Activated naive CD4-positive, alpha-beta T cell treated with anti-CD3 and anti-CD28 coated beads for 36 hours (primary cell): ENCODE measurements at places on chromosomes 16 and 17. TPM values are rescaled to one million over a fixed set of nuclear protein-coding genes. Genes with fewer than 3 reads are reported as not detected.

GRCh38 chr16:968620-969019 lies 2.2 kb downstream of the LMF1 start:
- DNase-seq = no peak

The MPHOSPH6 gene
- 34.8 TPM for total RNA-seq

GRCh38 chr17:65455972-65456343 lies 105.5 kb downstream of the AXIN2 start:
- peak; percentile 50 for DNase-seq

DNA sequence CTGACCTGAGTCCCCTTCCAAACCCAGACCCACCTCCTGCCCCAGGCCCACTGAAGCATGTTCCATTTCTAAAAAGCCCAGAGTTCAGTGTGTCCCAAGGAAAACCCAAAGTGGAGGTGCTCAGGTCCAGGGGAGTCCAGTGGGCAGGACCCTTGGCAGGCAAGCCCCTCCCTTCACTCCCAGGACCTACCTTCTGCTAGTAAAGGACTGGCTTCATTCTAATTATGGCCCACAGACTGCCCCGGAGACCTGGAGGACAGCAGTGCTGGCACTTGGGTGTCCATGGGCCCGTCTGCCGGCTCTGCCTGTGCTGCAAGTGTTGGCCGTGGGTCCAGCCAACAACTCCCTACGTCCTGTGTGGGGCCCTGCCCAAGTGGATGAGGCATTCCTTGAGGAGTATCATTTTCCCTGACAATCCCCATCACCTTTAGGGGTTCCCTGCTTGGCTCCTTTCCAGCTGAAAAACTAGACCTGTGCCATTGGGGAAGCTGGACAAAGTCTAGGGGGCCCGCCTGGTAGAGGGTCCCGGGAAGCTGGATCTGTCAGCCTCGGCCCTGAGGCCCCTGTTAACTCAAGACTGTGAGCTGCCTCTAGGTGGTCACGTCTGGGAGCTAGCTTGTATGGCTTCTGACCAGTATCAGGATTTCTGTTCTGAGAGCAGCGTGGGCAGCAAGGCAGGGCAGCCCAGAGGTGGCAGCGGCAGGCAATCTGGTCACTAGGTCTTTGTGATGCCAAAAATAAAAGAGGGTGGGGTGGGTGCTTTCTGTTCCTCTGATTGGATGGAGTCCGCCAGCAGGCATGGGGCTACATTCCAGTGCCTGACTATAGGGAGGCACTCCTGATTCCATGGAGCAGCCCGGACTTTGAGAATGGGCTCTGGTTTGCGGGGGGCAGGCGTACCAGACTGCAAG lies 8.2 kb downstream of the CBX2 start:
- no peak for DNase-seq

The OTOP3 gene
- total RNA-seq = not detected

- DNase-seq = no peak
These were observed at the start of gene ADAP2 for GRCh38 chr17:30921544-30922196. ADAP2 (plus strand) TSS chr17:30921945; CDS start chr17:30922015, 70 bp downstream.

GRCh38 chr16:361872-362701 lies 8.3 kb downstream of the MRPL28 start:
- DNase-seq = peak; percentile 85

The GUCY2D gene
- total RNA-seq = not detected

DNA sequence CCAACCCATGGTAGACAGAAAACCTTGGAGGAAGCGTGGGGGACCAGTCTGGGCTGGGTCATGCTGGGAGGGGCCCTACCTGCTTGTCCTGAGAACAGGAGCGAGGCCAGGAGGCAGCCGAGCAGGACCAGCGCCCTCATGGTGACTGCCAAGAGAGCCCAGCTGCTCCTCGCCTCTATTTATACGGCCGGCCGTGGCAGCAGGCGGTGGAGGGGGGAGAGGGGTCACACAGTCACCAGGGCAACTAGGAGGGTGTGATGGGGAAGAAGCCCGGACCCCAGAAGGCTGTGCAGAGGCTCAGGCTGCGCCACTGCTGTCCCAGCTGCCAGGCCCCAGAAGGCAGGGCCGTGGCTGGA lies at the start of gene SRL:
TSS of gene SRL (minus strand) at position 153 of the 356 bp plus-strand sequence. CDS start at position 140, 13 bp downstream.
- no peak for DNase-seq

The NSRP1 gene
- total RNA-seq = 21.4 TPM

- DNase-seq = no peak
These were observed 29.1 kb upstream of the MED13 start for GRCh38 chr17:62094175-62094574.

DNA sequence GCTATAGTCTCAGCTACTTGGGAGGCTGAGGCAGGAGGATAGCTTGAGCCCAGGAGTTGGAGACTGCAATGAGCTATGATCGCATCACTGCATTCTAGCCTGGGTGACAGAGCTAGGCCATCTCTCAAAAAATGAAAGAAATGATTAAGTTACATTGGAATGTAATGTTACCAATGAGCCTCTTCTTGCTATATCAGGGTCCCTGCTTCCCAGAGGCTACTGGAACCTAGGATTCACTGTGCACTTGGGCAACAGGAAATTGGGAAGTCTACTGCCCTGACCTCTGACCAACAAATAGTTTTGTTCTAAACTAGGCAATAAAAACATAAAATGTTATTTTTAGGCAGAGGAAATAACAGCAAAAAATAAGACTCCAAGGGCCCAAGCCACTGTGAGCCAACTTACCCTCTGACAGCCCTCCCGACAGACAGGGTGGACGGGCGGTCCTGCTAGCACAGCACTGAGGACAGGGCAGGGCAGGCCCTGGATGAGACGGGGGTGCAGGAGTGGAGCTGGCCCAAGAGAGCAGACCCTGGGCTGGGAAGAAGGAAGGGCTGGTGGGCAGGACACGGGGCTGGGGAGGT lies 27.5 kb downstream of the NSMCE1 start:
- DNase-seq = no peak

GRCh38 chr17:58969612-58970011 lies 137.1 kb downstream of the TRIM37 start:
- DNase-seq = no peak

- no peak for DNase-seq
These were observed 1.5 kb downstream of the THOC6 start for GRCh38 chr16:3025032-3026002.

The RNF157 gene
- 38.1 TPM for total RNA-seq

DNA sequence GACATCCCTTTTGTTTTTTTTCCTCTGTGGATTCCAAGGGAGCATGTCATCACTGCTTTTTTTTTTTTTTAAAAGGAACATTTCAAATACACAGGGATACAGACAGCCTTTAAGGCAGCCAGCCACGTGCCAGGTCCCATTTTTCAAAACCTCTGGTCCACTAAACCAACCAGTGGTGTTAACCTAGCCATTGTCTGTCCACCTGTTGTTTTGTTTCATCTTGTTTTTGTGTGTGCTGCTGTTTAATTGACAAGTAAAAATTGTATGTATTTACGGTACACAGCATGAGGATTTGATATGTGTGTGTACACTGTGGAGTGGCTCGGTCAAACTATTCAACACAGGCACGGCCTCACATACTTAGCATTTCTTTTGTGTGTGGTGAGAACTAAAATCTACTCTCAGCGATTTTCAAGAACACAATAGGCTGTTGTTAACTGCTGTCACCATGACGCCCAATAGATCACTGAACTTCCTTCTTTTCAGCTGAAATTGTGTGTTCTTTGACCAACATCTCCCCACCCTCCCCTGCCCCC lies 19.2 kb downstream of the TMEM114 start:
- DNase-seq = no peak

The TRAPPC2L gene
- total RNA-seq = 66.1 TPM

DNA sequence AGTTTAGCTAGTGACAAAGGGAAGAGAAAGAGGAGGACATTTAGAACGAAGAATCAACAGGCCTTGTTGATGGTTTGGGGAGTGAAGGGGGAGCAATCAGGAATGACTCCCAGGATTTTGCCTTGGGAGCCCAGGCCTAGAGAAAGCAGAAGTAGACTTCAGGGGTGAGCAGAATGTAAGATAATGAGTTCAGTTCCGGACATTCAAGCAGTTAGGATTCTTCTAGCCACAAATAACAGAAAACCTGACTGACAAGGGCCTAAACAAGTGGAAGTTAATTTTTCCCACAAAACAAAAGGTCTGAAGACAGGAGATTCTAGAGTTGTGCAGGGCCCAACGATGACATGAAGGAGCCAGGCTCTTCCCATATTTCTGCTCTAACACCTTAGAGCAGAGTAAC lies 45.9 kb downstream of the SKAP1 start:
- no peak for DNase-seq

The SSTR5 gene
- not detected for total RNA-seq

DNA sequence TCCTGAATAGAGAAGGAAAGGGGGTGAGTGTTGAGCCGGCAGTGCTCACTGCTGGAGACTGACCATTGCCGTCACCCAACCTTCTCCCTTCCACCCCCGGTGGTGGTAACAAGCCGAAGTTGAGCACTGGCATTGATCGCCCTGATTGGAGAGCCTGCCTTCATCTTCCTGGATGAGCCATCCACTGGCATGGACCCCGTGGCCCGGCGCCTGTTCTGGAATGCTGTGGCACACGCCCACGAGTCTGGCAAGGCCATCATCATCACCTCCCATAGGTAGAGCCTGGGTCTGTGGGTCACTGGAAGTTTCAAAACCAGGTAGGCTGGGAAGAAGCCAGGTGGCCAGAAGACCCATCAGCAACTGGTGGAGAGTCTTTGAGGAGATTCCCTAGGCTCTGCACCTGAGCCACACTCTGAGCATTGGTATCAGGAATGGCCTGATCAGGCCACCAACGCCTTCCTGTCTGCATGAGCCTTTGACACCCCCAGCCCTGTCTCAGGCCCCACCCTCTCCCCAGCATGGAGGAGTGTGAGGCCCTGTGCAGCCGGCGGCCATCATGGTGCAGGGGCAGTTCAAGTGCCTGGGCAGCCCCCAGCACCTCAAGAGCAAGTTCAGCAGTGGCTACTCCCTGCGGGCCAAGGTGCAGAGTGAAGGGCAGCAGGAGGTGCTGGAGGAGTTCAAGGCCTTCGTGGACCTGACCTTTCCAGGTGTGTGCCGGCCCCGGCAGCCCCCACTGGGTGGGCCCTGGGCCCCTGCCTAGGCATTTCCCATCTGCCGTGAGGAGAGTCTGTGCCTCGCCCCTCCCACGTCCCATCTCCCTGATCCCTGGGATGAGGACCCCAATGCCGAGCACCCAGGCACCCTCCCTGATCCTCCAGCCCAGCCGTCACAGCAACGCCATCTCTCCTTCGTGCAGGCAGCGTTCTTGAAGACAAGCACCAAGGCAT lies 4.9 kb upstream of the CCNF start:
- DNase-seq = no peak

- DNase-seq = no peak
These were observed 35.5 kb downstream of the ADCY7 start for GRCh38 chr16:50301626-50302471.

DNA sequence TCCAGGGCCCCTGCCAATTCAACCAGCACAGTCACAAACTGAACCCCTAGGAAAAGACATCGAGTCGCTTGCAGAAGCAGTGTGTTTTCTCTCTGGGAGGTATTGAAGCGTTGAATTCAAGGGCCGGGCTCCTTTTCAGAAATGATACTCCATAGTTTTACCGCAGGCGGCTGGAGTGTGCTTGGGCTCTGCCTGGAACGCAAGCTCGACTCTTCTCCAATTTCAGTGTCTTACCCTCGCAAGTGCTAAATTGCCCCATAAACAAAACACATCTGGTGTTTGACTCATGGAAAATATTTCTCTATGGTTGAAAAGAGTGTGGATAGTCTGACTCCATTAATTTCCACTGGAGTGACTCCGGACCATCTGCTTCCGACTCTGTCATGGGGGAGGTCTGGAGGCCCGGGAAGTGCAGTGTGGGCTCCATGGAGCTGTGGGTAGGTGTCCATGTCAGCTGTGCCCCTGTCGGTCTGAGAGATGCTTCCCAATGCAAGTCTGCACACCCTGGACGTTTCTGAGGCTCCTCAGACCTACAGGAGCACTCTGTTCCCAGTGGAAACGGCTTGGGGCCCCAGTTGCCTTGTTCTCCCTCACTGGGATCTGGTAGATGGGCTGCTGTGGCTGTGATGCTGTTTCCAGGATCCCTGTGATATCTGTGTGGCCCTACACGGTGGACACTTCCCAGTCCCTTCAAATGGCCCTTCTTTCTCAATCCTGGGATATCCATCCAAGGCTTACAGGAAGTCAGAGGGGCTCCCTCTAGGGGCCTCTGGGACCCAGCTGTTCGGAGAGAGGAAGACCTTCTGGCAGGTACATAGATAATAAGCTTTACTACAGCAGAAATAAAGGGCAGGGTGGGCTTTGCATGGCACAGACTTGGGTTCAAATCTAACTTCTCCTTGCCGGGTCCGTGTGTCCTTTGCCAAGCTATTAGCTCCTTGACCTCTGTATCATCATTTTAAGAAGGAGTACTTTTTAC lies 119.8 kb upstream of the CDH13 start:
- DNase-seq = no peak

GRCh38 chr17:82282239-82283207 lies 9.0 kb upstream of the CSNK1D start:
- DNase-seq = no peak

The RAP1GAP2 gene
- total RNA-seq = 0.81 TPM

DNA sequence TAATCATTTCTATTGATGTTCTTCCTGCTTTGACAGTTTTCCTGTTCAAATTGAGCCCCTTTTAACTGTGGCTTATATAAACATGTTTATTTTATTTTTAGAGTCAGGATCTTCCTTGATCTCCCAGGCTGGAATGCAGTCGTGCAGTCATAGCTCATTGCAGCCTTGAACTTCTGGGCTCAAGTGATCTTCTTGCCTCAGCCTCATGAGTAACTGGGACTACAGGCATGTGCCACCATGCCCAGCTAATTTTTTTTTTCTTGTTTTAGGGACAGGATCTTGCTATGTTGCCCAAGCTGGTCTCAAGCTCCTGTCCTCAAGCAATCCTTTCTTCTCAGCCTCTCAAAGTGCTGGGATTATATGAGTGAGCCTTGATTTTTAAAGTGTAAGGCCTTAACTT lies 14.7 kb downstream of the PHKB start:
- no peak for DNase-seq

DNA sequence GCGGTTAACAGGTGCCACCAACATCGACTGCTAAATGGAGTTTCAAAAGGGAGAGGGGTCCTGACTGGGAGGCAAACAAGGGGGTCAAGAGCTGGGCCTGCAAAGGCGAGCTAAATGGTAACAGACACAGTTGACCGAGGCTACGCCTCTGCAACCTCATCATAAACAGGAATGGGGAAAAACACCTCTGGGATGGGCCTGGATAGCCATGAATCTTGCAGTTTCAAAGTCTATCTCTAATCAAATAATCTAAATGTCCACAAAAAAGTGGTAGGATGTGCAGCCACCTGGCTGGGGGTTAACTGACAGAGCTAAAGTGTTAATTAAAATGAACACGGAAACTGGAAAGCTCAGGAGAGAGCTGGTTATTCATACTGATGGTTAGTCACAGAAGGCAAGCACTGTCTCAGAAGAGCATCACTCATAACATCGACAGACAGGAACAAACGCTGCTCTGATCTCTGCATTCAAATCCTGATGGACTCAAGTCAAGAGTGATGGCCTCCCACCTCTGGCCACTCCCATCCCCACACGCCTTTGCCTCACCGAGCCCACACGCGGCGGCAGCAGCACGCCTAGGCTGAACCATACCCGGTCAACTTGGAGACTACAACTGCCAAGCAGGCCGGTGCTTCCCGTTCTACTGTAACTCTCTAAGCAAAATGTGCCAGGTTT lies 56.3 kb downstream of the CREBBP start:
- peak; percentile 23 for DNase-seq
